Activated effector memory CD4-positive, alpha-beta T cell treated with anti-CD3 and anti-CD28 coated beads, Interleukin-2, amount 50 U/mL, for 16 hours (primary cell): ENCODE measurements at places on chromosomes 1 and 21.

DNA sequence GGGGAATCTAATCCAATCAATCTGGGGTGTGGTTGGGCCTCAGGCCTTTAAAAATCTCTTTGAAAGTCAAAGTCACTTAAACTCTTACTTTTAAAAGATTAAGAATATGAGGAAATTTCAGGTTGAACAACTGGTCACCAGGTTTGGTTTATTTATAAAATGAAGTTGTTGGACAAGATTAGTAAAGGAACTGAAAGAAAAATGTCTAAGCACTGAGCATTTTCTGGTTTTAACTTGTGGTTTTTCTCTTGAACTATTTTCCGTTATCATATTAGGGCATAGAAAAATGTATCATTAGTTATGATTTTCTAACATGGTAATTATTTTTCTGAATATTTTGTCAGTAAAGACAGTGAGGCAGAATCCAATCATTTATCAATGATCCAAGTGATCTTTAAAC lies 49.6 kb downstream of the RGS2 start:
- DNase-seq, result no peak

DNA sequence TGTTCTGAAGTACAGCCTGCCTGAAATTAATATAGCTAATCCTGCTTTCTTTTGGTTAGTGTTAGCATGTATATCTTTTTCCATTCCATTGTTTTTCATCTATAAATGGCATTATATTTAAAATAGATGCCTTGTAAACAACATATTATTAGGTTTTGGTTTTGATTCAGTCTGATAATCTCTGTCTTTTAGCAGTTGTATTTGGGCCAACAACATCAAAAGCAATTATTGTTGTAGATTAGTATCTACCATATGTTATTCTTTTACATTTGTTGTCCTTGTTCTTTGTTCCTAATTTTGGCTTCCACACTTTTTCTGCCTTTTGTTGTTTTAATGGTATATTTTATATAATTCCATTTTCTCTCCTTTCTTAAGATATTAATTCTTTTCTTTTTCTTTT lies 678.2 kb upstream of the PRMT6 start:
- no peak for DNase-seq

- DNase-seq, result no peak
Measured at GRCh38 chr1:245718951-245719350, 564.2 kb downstream of the KIF26B start.

GRCh38 chr1:234836045-234836681 lies 226.2 kb upstream of the IRF2BP2 start:
- no peak for DNase-seq

DNA sequence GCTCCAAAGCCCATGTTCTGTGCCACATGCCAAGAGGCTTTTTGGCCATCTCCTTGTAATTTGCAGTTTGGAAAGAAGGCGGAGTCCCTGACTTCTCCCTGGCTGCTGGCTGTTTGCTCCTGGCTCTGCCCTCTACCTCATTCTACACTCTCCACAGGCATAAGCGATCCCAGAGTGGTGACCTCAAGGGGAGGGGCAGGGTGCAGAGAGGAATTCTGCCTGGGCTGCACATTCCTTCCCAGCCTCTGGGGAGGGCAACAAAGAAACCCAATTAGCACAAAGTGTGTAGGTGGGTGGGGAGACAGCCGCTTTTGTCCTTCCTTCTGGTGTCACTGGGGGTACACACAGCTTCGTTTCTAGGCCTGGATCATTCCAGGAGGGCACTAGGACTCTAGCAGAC lies 95.3 kb downstream of the HIVEP3 start:
- DNase-seq, result no peak

GRCh38 chr1:23644555-23644866 lies 47.1 kb upstream of the RPL11 start:
- DNase-seq, result no peak

- DNase-seq, result no peak
Measured at GRCh38 chr1:30940541-30940940, 32.0 kb upstream of the SDC3 start.

GRCh38 chr21:35127026-35127425 lies 77.9 kb upstream of the RUNX1 start:
- DNase-seq, result no peak

DNA sequence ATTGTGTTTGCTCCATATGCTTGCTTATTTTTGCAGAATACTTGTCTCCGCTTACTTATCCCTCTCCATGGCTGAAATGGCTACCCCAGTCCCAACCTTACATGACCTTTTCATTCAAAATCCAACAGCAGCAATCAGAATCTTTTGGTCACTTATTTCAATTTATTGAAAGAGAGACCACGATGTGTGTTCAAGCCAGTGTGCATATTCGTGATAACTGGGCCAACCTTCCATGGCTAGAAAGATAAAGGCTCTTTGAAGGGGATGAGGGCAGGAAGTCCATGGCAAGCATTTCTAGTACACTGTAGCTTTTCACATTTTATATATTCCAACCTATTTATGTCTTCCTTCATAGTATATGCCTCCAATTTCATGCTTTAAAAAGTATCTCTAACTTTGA lies 23.1 kb downstream of the HSD11B1 start:
- no peak for DNase-seq

DNA sequence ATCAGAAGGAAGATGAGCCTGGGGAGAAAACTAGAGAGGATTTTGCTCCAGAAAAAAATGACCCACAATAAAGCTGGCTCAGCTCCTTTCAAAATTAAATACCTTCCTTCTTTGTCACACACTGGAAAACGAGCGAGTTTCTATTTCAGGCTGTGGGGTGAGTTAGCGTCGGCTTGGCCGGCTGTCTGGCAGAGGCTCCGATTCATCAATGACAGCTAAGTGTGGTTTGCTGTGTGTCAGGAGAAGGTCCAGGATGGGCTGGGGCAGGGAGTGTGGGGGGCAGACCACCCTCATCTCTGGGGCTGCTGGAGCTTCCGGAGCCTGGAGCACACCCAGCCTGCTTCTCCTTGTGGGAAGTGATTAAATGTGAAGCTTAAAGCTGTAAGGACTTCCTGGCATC lies 120.2 kb downstream of the ETS2 start:
- no peak for DNase-seq

DNA sequence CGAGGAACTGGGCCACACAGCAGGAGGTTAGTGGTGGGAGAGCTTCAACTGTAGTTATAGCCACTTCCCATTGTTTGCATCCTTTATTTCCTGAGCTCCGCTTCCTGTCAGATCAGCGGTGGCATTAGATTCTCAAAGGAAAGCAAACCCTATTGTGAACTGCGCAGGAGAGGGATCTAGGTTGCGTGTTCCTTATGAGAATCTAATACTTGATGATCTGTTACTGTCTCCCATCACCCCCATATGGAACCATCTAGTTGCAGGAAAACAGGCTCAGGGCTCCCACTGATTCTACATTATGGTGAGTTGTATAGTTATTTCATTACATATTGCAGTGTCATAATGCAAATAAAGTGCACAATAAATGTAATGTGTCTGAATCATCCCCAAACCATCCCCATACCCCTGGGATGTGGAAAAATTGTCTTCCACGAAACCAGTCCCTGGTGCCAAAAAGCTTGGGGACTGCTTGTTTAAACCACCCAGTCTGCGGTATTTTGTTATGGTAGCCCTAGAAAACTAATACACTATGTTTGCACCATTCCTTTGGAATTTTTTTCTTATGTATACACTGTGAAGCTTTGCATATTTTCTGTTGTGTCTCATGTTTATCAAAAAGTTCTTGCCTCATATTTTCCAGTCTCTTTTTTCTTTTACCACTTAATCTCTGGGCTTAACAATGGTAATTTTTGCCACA lies 136.6 kb upstream of the IVNS1ABP start:
- no peak for DNase-seq

- no peak for DNase-seq
Measured at GRCh38 chr1:180787628-180788307, 124.9 kb upstream of the KIAA1614 start.

- no peak for DNase-seq
Measured at GRCh38 chr1:96487971-96488370, 233.6 kb upstream of the PTBP2 start.

GRCh38 chr1:24173638-24174575 lies 13.2 kb downstream of the IFNLR1 start:
- DNase-seq, result no peak

- no peak for DNase-seq
Measured at GRCh38 chr1:204084247-204084772, 11.4 kb downstream of the SOX13 start.

- DNase-seq, result peak; percentile 2
Measured at GRCh38 chr1:205920159-205920558, 23.1 kb downstream of the SLC26A9 start.

GRCh38 chr1:97050506-97050905 lies 328.9 kb downstream of the PTBP2 start:
- no peak for DNase-seq

DNA sequence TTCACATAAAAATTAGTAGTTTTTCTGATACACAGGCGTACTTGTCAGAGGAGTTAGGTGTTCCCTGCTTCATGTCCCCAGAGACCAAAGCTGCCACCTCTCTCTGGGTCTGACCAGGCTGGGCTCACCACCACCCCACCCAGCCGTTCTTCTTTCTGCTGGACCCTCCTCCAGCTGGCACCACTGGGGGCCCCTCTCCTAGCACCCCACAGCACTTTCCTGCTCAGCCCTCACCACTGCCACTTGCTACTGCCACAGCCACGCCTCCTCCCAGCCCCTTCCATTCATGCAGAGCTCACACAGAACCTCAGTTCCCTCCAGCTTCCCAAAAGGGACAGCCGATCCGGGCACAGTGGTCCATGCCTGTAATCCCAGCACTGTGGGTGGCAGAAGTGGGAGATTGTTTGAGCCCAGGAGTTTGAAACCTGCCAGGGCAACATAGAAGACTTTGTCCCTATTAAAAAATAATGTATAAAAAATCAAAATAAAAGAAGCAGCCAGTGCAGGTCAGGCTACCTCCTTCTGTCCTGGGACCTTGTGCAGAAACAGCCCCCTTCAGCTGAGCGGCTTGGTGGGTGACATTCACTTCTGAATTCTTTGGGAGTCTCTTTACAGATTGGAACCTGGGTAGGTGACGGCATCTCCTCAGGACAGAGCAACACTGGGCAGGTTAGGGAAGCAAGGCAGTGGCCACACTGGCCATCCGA lies 208.3 kb downstream of the TOMM20 start:
- peak; percentile 45 for DNase-seq

- no peak for DNase-seq
Measured at GRCh38 chr1:159088546-159089183, 12.1 kb upstream of the AIM2 start.

GRCh38 chr1:172269644-172270043 lies 150.8 kb upstream of the C1orf105 start:
- no peak for DNase-seq

DNA sequence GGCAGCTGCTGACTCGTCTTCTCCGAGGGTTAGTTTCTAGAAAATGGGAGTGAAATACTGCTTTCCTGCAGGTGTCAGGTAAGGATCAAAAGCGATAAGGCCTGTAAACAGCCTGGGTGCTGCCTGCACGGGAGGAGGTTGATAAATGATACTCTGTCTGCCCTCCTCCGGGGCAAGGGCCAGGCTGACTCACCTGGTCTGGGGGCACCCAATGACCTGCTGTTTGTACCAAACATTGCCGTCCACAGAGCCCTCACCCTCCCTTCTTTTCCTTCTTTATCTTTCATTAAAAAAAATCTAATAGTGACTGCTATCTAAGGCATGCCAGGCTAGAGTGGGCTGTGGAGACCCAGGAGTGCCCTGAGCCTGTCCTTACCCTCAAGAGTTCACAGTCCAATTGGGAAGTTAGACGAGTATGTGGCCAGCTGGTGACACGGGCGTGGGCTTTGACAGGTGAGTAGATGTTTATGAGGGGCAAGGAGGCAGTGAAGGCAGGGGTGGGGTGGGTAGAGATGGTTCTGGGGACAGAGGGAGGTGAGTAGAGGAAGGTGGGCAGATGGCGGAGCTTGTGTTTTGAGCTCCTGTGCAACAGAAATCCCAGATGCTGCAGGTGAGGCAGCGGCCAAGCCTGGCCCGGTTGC lies 16.2 kb downstream of the EDN2 start:
- DNase-seq, result no peak

GRCh38 chr21:36710729-36711048 lies 11.8 kb downstream of the SIM2 start:
- DNase-seq, result peak; percentile 24

GRCh38 chr1:215704089-215704860 lies 137.2 kb downstream of the KCTD3 start:
- no peak for DNase-seq

- DNase-seq, result no peak
Measured at GRCh38 chr21:28781602-28782276, 210.9 kb downstream of the LTN1 start.

DNA sequence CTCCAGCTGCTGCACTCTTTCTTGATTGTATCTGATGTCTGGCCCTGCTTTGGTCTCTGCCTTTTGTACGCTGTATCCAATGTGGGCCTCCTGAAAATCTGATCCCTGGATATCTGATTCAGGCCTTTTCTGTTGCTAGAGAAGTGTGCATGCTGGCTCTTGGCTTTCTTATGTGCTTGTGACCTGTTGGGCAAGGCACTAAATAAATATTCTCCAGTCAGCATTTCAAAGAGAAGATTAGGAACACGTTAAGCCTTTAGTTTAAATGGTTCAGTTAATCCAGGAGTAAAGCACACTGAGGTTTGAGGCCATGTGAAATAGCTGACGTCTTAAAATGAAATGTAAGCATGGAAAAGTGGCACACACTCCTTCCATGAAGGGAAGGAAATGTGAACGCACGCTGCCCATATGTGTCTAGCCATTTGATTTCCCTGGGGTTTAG lies 9.3 kb upstream of the F3 start:
- no peak for DNase-seq

DNA sequence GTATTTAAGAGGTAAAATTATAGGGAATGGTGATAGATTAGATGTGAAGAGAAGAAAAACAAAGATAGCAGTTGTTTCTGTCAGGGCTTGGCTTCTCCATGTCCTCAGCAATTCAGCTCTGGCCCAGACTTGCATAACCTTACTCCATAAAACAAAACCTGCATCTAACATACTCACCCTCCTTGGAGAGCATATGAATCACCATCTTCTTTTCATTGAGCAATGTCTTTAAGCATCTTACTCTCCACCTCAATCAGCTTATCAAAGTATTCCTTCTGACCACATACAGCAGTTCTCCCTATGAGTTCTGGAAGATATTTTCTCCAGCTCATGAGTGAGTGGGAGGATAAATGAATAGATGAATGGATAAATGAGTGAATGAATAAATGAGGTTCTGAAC lies 49.0 kb downstream of the RAB3B start:
- DNase-seq, result no peak

- DNase-seq, result no peak
Measured at GRCh38 chr1:230186003-230186863, 119.2 kb downstream of the GALNT2 start.

DNA sequence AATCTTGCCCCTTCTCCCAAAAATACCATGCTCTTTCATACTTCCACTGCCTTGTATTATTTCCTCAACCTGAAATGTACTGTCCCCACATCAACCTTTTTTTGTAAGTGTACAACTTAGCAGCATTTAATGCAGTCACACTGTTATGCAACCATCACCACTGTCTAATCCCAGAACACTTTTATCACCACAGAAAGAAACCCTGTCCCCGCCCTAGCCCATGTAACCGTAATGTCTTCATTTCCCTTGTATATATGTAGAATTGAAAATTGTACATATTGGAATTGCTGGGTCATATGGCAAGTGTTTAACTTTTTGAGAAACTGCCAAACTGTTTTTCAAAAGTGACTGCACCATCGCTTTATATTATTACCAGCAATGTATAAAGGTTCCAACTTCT lies 37.4 kb downstream of the PTP4A2 start:
- DNase-seq, result no peak

GRCh38 chr1:246809473-246809872 lies 85.3 kb downstream of the SCCPDH start:
- DNase-seq, result no peak

GRCh38 chr1:199291022-199291740 lies 652.3 kb downstream of the PTPRC start:
- no peak for DNase-seq
